Osteoblast (primary cell): ENCODE measurements at places on chromosomes 1 and 21.

- no peak overlapping the region for H3K27ac ChIP-seq
- peaks cover 9% of the 10 kb centered on the region for H3K27me3 ChIP-seq
- H3K36me3 ChIP-seq: peaks cover 10% of the 10 kb centered on the region
- no peak overlapping the region for H3K4me3 ChIP-seq
- DNase-seq: peak; percentile 39
- H3K4me1 ChIP-seq: no peaks in the 10 kb centered on the region
Observed at GRCh38 chr1:230284891-230285290, 141.2 kb downstream of the PGBD5 start.

GRCh38 chr1:45508295-45509151 lies 8.4 kb downstream of the MMACHC start:
- H3K27ac ChIP-seq: no peak overlapping the region
- H3K36me3 ChIP-seq: peaks cover 44% of the 10 kb centered on the region
- H3K4me1 ChIP-seq: no peaks in the 10 kb centered on the region
- H3K27me3 ChIP-seq: no peaks in the 10 kb centered on the region
- no peak overlapping the region for H3K4me3 ChIP-seq
- DNase-seq: no peak

- no peaks in the 10 kb centered on the region for H3K4me1 ChIP-seq
- H3K27ac ChIP-seq: no peak overlapping the region
- H3K36me3 ChIP-seq: no peaks in the 10 kb centered on the region
- no peak for DNase-seq
- H3K27me3 ChIP-seq: peaks cover 2% of the 10 kb centered on the region
Observed at GRCh38 chr1:111963985-111964738, 25.3 kb downstream of the KCND3 start.

GRCh38 chr1:61612602-61613001 lies 112.3 kb downstream of the TM2D1 start:
- DNase-seq: no peak
- H3K27me3 ChIP-seq: no peaks in the 10 kb centered on the region

GRCh38 chr1:10841118-10841517 lies 44.7 kb upstream of the CASZ1 start:
- no peaks in the 10 kb centered on the region for H3K36me3 ChIP-seq
- no peak overlapping the region for H3K27ac ChIP-seq
- H3K27me3 ChIP-seq: peaks cover 47% of the 10 kb centered on the region
- DNase-seq: peak; percentile 13

- no peaks in the 10 kb centered on the region for H3K4me1 ChIP-seq
- H3K4me3 ChIP-seq: no peak overlapping the region
- DNase-seq: peak; percentile 63
- H3K36me3 ChIP-seq: no peaks in the 10 kb centered on the region
- peaks cover 34% of the 10 kb centered on the region for H3K27me3 ChIP-seq
Observed at GRCh38 chr1:1171546-1172340, 1.9 kb upstream of the TTLL10 start.

DNA sequence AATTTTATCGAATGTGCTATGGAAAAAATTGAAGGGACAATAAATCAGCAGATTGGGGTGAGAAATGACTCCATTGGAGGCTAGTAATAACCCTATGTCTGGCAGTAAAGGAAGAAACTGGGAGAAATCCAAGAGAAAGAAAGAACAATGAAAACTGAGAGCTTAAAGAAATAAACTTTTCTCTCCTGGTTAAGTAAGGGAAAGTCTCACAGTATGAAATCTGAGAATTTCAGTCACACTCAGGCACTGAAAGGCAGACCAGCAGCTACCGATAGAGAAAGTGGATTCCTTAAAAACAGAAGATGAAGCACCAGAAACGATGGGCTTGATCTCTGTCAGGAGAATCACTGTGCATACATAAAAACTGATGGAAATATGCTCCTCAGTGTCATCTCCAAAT lies 404.2 kb downstream of the PLPP3 start:
- peaks cover 15% of the 10 kb centered on the region for H3K4me1 ChIP-seq
- DNase-seq: no peak
- no peaks in the 10 kb centered on the region for H3K27me3 ChIP-seq
- H3K4me3 ChIP-seq: no peak overlapping the region

DNA sequence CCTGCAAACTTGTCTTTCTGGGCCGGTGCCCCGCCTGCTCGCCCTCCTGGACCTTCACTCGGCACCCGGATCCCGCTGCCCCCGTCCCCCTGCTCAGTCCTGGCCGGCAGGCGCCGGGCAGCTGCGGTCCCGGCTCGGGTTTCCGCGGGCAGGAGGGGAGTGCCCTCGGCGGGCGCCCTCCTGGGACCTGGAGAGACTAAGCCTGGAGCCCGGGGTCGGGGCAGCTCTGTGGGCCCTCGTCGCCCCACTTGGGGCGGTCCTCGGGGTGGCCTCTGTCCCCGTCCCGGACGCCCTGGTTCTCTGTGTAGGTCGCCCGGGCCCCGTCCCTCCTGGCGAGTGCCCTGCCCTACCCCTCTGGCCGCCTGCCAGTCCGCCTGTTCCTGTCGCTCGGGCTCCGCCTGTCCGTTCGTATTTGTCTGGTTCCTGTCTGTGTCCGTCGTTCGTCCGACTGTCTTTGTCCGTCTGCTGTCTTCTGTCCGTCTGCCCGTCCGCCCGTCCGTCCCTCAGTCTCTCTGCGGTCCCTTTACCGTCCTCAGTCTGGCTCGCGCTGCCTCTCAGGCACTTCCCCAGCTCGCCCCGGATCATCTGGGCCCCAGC lies 490 bp downstream of the SERINC2 start:
- peaks cover 17% of the 10 kb centered on the region for H3K36me3 ChIP-seq
- H3K27ac ChIP-seq: peak overlapping the region; percentile 73
- H3K4me1 ChIP-seq: peaks cover 57% of the 10 kb centered on the region
- H3K27me3 ChIP-seq: no peaks in the 10 kb centered on the region
- peak overlapping the region; percentile 88 for H3K4me3 ChIP-seq

DNA sequence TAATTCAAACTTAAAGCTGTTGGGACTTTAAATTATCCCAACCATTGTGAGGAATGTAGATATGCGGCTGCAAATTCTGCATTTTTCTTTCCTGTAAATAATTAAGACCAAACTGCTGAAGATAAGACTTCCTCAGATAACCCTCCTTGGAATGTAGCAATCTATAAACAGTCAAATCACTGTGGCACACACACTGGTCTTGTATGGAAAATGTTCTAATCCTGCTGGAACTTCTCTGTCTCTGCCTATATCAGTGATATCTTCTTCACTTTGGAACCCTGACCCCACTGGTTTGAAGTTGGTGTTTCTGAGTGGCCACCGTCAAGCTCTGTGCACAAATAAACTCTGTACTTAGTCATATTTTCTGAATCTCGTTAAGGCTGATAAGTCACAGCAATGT lies 32.9 kb downstream of the HSF2BP start:
- DNase-seq: no peak
- peaks cover 4% of the 10 kb centered on the region for H3K27me3 ChIP-seq
- no peak overlapping the region for H3K4me3 ChIP-seq
- no peaks in the 10 kb centered on the region for H3K4me1 ChIP-seq

- peaks cover 16% of the 10 kb centered on the region for H3K36me3 ChIP-seq
- peaks cover 59% of the 10 kb centered on the region for H3K4me1 ChIP-seq
- H3K27ac ChIP-seq: no peak overlapping the region
- H3K4me3 ChIP-seq: no peak overlapping the region
- no peaks in the 10 kb centered on the region for H3K27me3 ChIP-seq
Observed at GRCh38 chr21:29316029-29316742, 17.5 kb downstream of the BACH1 start.

GRCh38 chr1:44895919-44896734 lies 53.1 kb upstream of the PTCH2 start:
- peaks cover 11% of the 10 kb centered on the region for H3K4me1 ChIP-seq
- no peaks in the 10 kb centered on the region for H3K36me3 ChIP-seq
- DNase-seq: no peak

DNA sequence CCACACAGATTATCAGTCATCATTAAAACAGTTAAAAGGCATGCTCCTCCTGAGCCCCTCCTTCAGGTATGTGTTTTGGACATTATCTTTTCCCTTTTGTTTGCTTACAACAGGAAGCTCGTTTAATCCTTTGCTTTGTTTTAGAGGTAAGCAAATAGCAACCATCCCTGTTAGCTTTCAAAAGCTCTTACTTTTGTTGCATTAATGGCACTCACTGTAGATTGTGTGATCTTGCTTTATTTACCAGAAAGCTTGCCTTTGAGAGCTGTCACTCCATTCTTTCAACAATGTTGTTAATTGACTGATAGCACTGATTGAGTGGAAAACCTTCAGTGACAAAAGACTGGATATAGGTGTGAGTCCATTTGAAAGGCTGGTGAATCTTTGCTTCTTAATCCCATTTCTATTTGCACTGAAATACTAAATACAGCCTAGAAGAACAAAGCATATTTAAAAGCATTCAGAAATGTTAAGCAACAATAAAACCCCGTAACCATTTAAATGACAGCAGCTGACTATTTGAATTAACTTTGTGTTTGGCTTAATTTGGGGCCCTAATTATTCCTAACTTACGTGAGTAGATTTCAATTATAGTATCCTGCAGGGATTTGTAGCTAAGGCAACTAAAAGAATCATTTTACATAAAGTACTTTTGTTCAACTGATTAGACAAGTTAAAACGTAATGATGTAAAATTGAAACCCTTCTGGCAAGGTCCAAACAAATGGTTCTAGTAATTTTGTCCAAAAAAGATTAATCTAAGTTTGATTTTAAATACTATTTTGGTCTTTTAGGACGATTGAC lies 48.3 kb downstream of the ADGRL2 start:
- H3K27me3 ChIP-seq: no peaks in the 10 kb centered on the region
- no peak overlapping the region for H3K27ac ChIP-seq
- H3K4me3 ChIP-seq: no peak overlapping the region
- no peaks in the 10 kb centered on the region for H3K4me1 ChIP-seq
- no peak for DNase-seq

DNA sequence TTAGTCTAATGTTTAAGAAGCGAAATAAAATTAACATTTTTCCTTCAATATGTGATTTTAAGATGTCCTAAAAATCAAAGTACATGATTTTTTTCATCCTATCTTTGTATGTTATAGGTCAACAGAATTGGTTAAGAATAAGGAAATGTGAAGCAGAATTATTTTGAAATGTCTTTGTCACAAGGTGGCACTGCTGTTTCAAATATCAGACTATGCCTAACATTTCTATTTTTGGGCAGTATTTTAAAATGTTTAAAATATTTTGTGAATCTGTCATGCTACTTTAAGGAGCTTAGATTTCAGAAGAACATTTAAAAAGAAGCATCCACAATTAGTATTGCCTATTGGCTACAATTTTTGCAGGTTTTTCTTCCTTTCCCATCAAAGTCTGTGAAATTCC lies 38.7 kb downstream of the AMY1C start:
- no peak overlapping the region for H3K27ac ChIP-seq
- no peaks in the 10 kb centered on the region for H3K27me3 ChIP-seq
- no peaks in the 10 kb centered on the region for H3K4me1 ChIP-seq
- no peaks in the 10 kb centered on the region for H3K36me3 ChIP-seq
- no peak overlapping the region for H3K4me3 ChIP-seq

DNA sequence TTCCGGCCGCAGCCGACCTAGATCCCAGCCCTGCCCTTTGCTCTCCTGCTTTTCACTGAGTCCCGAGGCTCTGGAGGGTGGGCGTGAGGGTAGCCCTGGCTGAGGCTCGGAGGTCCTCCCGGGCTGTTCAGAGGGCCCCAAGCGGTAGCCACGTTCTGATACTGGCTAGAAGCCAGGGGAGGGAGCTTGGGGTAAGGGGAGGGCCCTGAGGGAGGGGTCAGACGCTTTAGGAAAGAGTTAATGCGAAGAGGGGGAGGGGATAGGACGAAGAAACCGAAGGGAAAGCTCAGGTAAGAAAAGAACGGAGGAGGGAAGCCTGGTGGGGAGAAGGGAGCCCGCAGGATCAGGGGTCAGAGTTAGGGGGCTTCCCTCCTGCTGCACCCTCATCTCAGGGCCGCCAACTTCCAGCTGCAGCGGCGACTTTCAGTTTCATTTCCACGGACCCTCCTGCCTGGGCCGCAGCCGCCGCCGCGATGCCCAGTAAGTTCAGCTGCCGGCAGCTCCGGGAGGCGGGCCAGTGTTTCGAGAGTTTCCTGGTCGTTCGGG lies at the start of gene MOV10:
Gene MOV10, plus strand, starts transcription at position 220 of the 546 bp plus-strand sequence. Its CDS starts 254 bp downstream, at position 474.
- H3K4me1 ChIP-seq: peaks cover 23% of the 10 kb centered on the region
- DNase-seq: peak; percentile 91
- H3K4me3 ChIP-seq: peak within 1 kb of the TSS; percentile 89
- peaks cover 20% of the 10 kb centered on the region for H3K36me3 ChIP-seq
- H3K27ac ChIP-seq: peak within 1 kb of the TSS; percentile 77
- H3K27me3 ChIP-seq: no peaks in the 10 kb centered on the region

GRCh38 chr1:60589916-60590315 lies 492.4 kb upstream of the NFIA start:
- H3K27ac ChIP-seq: no peak overlapping the region
- H3K4me1 ChIP-seq: no peaks in the 10 kb centered on the region
- H3K27me3 ChIP-seq: no peaks in the 10 kb centered on the region

DNA sequence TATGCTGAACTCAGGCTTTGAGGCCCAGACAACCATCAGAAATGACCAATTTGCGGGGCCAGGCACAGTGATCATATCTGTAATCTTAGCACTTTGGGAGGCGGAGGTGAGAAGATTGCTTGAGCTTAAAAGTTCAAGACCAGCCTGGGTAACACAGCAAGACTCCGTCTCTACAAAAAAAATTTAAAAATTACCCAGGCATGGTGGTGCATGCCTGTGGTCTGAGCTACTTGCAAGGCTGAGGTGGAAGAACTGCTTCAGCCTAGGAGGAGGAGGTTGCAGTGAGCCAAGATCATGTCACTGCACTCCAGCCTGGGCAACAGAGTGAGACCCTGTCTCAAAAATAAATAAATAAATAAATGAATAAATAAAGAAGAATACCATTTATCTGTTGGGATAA lies 156.5 kb downstream of the EIF4G3 start:
- H3K27ac ChIP-seq: no peak overlapping the region
- no peaks in the 10 kb centered on the region for H3K36me3 ChIP-seq

DNA sequence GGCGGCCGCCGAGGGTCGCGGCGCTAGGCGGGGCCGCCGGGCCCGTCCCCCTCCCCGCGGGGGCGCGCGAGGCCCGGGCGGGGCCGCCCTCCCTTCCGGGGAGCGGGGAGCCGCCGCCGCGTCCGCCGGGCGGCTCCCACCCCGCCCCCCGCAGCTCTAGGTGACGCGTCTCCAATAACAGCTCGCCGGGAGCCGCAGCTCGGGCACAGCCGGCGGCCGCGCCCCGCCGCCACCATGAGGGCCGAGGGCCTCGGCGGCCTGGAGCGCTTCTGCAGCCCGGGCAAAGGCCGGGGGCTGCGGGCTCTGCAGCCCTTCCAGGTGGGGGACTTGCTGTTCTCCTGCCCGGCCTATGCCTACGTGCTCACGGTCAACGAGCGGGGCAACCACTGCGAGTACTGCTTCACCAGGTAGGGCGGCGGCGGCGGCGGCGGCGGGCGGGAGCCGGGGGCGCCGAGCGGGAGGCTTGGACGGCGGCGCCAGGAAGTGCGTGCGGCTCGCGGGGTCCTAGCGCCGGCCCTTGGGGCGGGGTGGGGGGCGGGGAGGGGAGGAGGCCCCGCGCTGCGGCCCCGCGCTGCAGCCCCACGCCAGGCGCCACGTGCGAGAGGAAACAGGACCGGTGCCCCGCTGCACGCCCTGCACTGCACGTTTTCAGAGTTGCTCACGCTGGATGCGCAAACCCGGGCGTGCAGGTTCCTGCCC lies at the start of gene SMYD2:
Gene SMYD2, plus strand, starts transcription at position 139 of the 699 bp plus-strand sequence. Its CDS starts 96 bp downstream, at position 235.
- peaks cover 19% of the 10 kb centered on the region for H3K4me1 ChIP-seq
- H3K27me3 ChIP-seq: no peaks in the 10 kb centered on the region
- peak within 1 kb of the TSS; percentile 51 for H3K27ac ChIP-seq
- no peaks in the 10 kb centered on the region for H3K36me3 ChIP-seq
- H3K4me3 ChIP-seq: peak within 1 kb of the TSS; percentile 92
- DNase-seq: peak; percentile 93
